ENCODE measurements at places on chromosomes 7 and 10. TPM values are rescaled to one million over a fixed set of nuclear protein-coding genes. Genes with fewer than 3 reads are reported as not detected.

Gene PKD2L1
- 0.31 TPM for total RNA-seq

GRCh38 chr10:128035557-128035973 lies 90.7 kb downstream of the MKI67 start:
- no peak for DNase-seq

DNA sequence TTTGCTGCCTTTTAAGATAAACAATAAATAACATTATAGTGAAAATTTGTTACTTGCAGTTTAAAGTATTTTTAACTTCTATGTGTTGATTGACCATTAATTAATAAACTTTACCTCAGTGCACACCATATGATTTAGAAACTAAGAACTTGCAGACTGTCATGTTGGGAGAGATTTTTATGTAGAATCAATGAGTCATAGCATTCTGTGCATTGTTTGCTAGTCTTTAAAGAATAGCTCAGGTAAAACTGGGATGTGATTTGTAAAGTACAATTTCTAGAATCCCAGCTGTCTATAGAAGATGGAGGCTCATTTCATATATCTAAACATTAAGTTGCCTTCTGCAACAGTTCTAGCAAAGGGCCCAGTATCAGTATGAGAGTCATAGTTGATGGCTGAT lies 199.6 kb upstream of the SEMA3A start:
- DNase-seq, result no peak

- DNase-seq, result no peak
Observed at GRCh38 chr7:124106575-124106974, 73.7 kb upstream of the TMEM229A start.
